ENCODE measurements at places on chromosomes 13 and 19.

DNA sequence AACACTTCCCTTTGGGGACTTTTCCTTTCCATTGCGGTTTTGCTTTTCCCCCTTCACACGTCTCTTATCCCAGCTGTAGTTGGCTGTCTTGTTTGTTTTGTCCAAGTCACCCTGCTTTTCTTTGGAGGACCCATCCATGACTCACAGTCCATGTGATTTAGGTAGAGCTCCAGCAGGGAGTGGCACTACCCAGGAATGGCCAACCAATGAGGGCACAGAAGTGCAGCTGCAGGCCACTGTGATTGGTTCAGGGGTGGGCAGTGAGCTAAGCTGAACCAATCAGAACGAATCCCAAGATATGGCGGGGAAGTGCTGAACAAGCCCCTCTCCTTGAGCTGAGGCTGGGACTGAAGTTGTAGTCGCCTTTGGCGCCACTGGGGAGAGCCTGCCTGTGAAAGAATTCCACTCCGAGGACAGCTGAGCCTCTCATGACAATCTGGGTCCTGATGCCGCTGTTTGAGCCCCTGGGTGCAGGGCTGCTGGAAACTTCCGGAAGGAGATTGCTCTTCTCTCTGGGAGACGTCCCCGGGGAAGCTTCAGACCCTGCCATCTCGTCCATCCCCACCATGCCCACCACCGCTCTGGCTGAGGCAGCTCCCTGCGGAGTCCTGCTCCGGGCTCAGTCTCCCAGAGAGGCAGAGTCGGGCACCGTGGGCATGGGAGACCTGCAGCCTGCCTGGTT is 62.9 kb upstream of the URI1 start:
- DNase-seq = no peak

GRCh38 chr13:21825801-21826200 is 154.9 kb downstream of the FGF9 start:
- no peak for DNase-seq

- no peak for DNase-seq
These were observed 27.4 kb upstream of the TIMM44 start for GRCh38 chr19:7970716-7971448.

- DNase-seq = no peak
These were observed 3.4 kb downstream of the SPRY2 start for GRCh38 chr13:80337288-80338081.

- DNase-seq = no peak
These were observed 32.6 kb upstream of the RFC3 start for GRCh38 chr13:33785384-33785783.
